Bronchial epithelial cell (primary cell): ENCODE measurements at places on chromosomes 3 and 15.

DNA sequence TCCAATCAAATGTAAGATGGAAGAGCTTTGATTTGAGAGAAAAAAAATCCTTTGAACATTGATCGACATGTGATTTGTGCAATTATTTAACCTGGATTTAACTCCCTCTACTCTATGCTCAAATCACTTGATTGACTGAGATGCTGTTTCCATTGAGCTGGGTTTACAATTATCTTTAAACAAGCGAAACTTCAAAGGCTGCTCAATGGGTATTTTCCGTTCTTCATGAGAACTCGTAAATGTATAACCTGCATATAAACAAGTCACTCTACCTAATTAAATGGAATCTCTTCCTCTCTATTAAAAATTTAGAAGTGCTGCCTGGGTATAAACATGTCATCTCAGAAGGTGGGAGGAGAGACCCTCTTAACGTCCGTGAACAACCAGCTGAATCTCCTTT, 71.9 kb downstream of the ANXA2 start:
- DNase-seq: no peak

- no peak for DNase-seq
Measured at GRCh38 chr15:56752986-56753385, 19.7 kb upstream of the ZNF280D start.

DNA sequence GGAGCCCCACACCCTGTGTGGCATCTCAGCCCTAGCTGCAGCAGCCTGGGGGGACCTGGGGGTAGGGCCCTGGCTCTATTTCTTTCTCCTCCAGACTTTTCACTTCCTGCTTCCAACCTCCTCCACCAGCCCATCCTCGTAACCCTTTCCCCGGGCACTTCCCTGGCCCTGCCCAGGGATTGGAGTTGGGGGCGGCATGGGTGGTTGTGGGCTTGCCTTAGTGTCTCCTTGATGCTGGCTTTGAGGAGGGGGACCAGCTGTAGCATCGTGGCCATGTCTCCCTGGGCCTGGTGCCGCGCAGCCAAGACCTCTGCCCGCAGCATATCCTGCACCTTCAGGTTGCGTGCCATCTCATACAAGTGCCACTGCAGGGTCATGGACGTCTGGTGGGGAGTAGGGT, 28.1 kb downstream of the CYP11A1 start:
- no peak for DNase-seq

DNA sequence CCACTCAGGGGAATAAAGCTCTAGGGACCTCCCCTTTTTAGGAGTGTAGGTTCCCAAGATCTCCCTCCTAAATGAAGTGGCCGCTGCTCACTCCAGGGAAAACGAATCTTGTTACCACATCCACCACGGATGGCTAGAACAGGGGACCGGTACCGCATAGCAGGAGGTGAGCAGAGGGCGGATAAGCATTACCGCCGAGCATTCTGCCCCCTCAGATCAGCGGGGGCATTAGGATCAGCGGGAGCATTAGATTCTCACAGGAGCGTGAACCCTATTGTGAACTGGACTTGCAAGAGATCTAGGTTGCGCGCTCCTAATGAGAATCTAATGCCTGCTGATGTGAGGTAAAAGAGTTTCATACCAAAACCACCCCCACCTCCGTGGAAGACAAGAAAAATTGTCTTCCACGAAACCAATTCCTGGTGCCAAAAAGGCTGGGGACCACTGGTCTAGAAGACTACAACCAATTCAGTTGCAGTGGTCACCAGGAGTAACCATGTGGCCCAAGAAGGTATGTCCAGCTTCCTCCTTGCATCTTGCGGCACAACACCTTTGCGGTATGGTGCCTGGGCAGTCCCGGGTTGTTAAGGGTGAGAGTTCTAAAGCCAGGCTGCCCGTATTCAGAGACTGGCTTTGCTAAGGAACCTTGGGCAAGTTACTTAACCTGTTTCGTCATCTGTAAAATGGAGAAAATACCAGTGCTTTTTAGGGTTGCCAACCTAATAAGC, 1.1 kb upstream of the SS18L2 start:
- no peak for DNase-seq
